ENCODE measurements at places on chromosomes 16 and 17. TPM values are rescaled to one million over a fixed set of nuclear protein-coding genes. Genes with fewer than 3 reads are reported as not detected.

DNA sequence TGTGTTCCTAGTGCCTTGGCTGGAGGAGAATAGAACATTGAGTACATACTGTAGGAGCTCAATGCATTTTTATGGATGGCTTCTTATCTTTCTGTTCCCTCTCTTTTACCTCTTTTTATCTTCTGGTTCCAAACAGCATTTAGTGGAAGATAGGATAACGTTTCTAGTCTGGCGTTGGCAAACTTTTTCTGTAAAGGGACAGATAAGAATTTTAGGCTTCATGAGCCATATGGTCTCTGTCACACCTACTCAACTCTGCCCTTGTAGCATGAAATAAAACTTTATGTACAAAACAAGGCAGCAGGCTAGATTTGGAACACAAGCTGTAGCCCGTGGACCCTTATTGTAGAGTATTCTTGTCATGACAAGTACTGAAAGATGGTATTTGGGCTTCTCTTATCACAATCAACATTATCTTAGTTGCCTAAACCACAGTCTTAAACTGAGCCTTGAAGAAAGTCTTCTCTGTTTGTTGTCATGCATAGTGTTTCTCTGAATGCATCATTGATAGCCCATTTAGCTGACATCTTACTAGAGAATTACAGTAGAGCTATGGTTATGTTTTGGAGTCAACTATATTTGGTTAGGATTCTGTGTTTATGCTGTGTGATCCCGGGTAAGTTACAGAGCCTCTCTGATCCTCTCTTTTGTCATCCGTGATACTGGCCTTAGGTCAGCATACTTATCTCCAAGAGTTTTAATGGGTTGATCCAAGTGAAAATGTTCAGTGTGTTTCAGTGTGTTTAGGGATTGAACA lies 80.2 kb downstream of the HS3ST4 start:
- H3K27ac ChIP-seq, result no peak overlapping the region
- no peaks in the 10 kb centered on the region for H3K36me3 ChIP-seq
- DNase-seq, result no peak
- no peaks in the 10 kb centered on the region for H3K27me3 ChIP-seq
- no peak overlapping the region for H3K4me3 ChIP-seq

GRCh38 chr17:39666231-39666600 lies 1.1 kb downstream of the TCAP start:
- DNase-seq, result no peak
- H3K4me3 ChIP-seq, result no peak overlapping the region
- H3K27me3 ChIP-seq, result no peaks in the 10 kb centered on the region
- no peaks in the 10 kb centered on the region for H3K4me1 ChIP-seq
- H3K36me3 ChIP-seq, result no peaks in the 10 kb centered on the region

The PPY gene
- total RNA-seq, result not detected

The SOCS1 gene
- total RNA-seq, result 48.9 TPM

DNA sequence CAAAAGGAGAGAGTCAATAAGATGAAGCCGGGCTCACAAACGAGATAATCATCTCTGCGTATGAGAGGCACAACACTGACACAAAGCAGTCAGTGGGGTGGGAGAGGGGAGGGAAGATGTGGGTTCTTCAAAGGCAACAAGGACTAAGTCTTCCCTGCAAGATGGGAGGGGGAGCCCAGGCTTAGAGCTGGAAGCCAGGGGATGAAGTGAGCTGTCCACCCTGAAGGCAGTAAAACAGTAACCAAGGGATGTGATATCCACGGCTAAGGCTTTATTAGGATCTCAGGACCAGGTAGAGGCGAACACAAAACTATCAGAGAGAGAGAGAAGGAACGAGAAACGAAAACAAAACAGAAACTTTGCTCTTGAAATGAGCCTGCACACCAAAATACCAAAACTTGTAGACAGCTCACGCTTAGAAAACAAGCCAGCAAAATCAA lies 115.9 kb downstream of the DYNLRB2 start:
- H3K36me3 ChIP-seq, result no peaks in the 10 kb centered on the region
- DNase-seq, result no peak
- H3K27ac ChIP-seq, result no peak overlapping the region
- no peaks in the 10 kb centered on the region for H3K27me3 ChIP-seq
- H3K4me3 ChIP-seq, result no peak overlapping the region
- no peaks in the 10 kb centered on the region for H3K4me1 ChIP-seq

- no peaks in the 10 kb centered on the region for H3K4me1 ChIP-seq
- peak overlapping the region; percentile 14 for H3K27ac ChIP-seq
- H3K4me3 ChIP-seq, result no peak overlapping the region
- H3K27me3 ChIP-seq, result no peaks in the 10 kb centered on the region
Measured at GRCh38 chr16:85253084-85253941, 141.0 kb upstream of the CIBAR2 start.

The HS3ST2 gene
- 4.5 TPM for total RNA-seq

- H3K27ac ChIP-seq, result no peak overlapping the region
- H3K4me3 ChIP-seq, result no peak overlapping the region
- no peaks in the 10 kb centered on the region for H3K36me3 ChIP-seq
- DNase-seq, result no peak
Measured at GRCh38 chr17:78329263-78330059, 30.4 kb downstream of the SOCS3 start.

- no peak overlapping the region for H3K4me3 ChIP-seq
- H3K27ac ChIP-seq, result no peak overlapping the region
- no peak for DNase-seq
- H3K27me3 ChIP-seq, result no peaks in the 10 kb centered on the region
- H3K36me3 ChIP-seq, result peaks cover 6% of the 10 kb centered on the region
Measured at GRCh38 chr17:661509-661908, 53.1 kb downstream of the VPS53 start.

The KAT8 gene
- 68.7 TPM for total RNA-seq

DNA sequence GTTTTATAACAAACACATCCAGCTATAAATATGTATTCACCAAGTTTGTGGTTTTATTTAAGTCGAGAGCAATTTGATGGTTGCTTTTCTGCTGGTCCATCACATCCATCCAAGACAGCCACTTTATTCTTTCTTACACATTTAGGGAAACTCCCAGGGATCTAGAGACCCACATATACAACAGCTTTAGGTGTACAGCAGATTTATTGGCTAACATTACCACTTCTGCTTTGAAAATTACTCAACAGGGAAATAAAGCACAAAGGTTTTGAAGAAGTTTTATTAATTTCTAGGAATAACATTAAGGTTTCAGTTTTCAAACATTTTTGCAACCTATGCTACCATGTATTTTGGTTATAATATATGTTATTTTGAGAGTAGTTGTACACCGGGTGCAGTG lies 6.9 kb downstream of the ERCC4 start:
- no peaks in the 10 kb centered on the region for H3K4me1 ChIP-seq
- H3K36me3 ChIP-seq, result peaks cover 3% of the 10 kb centered on the region
- H3K4me3 ChIP-seq, result no peak overlapping the region
- H3K27me3 ChIP-seq, result no peaks in the 10 kb centered on the region
- H3K27ac ChIP-seq, result no peak overlapping the region
- DNase-seq, result no peak

GRCh38 chr16:50213939-50214519 lies 52.3 kb upstream of the ADCY7 start:
- H3K4me3 ChIP-seq, result no peak overlapping the region
- peaks cover 4% of the 10 kb centered on the region for H3K4me1 ChIP-seq
- no peak for DNase-seq
- peaks cover 20% of the 10 kb centered on the region for H3K36me3 ChIP-seq

DNA sequence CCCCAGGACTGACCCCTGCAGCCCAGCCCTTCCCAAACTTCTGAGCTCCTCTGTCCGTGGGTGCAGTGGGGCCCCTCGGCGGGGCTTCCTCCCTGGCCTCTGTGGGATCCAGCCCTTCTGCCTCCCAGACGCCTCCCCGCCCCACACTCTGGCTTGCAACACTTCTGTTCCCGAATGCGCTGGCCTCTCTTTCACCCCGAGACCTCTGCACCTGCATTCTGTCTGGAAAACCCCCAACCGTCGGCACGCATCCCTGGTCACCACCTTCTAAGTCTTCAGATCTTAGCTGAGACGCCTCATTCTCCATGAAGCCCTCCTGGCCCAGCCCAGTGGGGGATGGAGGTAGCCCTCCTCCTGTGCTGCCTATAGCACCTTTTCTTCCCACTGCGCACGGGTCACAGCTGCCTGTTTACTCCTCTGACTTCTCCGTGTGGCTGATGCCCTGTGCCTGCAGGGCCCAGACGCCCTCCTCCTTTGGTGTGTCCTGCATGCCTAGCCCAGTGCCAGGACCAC lies 26.4 kb downstream of the TMEM235 start:
- no peak overlapping the region for H3K4me3 ChIP-seq
- no peaks in the 10 kb centered on the region for H3K36me3 ChIP-seq
- no peak overlapping the region for H3K27ac ChIP-seq
- DNase-seq, result no peak

The TCAP gene
- total RNA-seq, result 1.4 TPM

The SECTM1 gene
- total RNA-seq, result 0.57 TPM

The OR1A1 gene
- total RNA-seq, result not detected

The KCNJ18 gene
- not detected for total RNA-seq

- H3K27me3 ChIP-seq, result no peaks in the 10 kb centered on the region
- no peak overlapping the region for H3K4me3 ChIP-seq
- no peak overlapping the region for H3K27ac ChIP-seq
- H3K36me3 ChIP-seq, result peaks cover 42% of the 10 kb centered on the region
- no peak for DNase-seq
- no peaks in the 10 kb centered on the region for H3K4me1 ChIP-seq
Measured at GRCh38 chr16:22327446-22327775, 30.2 kb downstream of the POLR3E start.

The SSTR5 gene
- total RNA-seq, result 0.56 TPM

GRCh38 chr16:16146380-16147315 lies 76.6 kb downstream of the ABCC6 start:
- no peaks in the 10 kb centered on the region for H3K27me3 ChIP-seq
- no peak for DNase-seq
- H3K4me3 ChIP-seq, result no peak overlapping the region
- peaks cover 15% of the 10 kb centered on the region for H3K36me3 ChIP-seq
